ENCODE measurements at places on chromosomes 16 and 17. TPM values are rescaled to one million over a fixed set of nuclear protein-coding genes. Genes with fewer than 3 reads are reported as not detected.

The KRT36 gene
- total RNA-seq, result not detected

The TBC1D3E gene
- not detected for total RNA-seq

The COX6A2 gene
- total RNA-seq, result not detected

The KRTAP2-3 gene
- not detected for total RNA-seq

The HSPB9 gene
- total RNA-seq, result not detected

The IL34 gene
- total RNA-seq, result not detected

The PPP1R27 gene
- total RNA-seq, result not detected

The SGCA gene
- not detected for total RNA-seq

The NAA38 gene
- 68.2 TPM for total RNA-seq

The KRT17 gene
- total RNA-seq, result not detected

The HEXIM1 gene
- 24.9 TPM for total RNA-seq

The LRRC37A3 gene
- 6.9 TPM for total RNA-seq
